ENCODE measurements at places on chromosomes 5 and 9. TPM values are rescaled to one million over a fixed set of nuclear protein-coding genes. Genes with fewer than 3 reads are reported as not detected.

Gene ANKRD34B
- not detected for total RNA-seq

GRCh38 chr9:26755476-26755875, 137.1 kb downstream of the CAAP1 start:
- no peaks in the 10 kb centered on the region for H3K27me3 ChIP-seq
- H3K4me1 ChIP-seq = no peaks in the 10 kb centered on the region
- DNase-seq = no peak
- no peaks in the 10 kb centered on the region for H3K36me3 ChIP-seq
- no peak overlapping the region for H3K4me3 ChIP-seq
- no peak overlapping the region for H3K27ac ChIP-seq

- H3K4me1 ChIP-seq = no peaks in the 10 kb centered on the region
- DNase-seq = no peak
- H3K27me3 ChIP-seq = no peaks in the 10 kb centered on the region
- H3K27ac ChIP-seq = no peak overlapping the region
- no peaks in the 10 kb centered on the region for H3K36me3 ChIP-seq
Measured at GRCh38 chr5:42982107-42982622, 58.0 kb downstream of the ANXA2R start.

GRCh38 chr5:21678526-21678925, 1174.6 kb downstream of the CDH12 start:
- H3K4me3 ChIP-seq = no peak overlapping the region
- H3K27ac ChIP-seq = no peak overlapping the region

- H3K36me3 ChIP-seq = no peaks in the 10 kb centered on the region
- H3K4me1 ChIP-seq = no peaks in the 10 kb centered on the region
- H3K27ac ChIP-seq = no peak overlapping the region
- no peak for DNase-seq
- no peak overlapping the region for H3K4me3 ChIP-seq
- no peaks in the 10 kb centered on the region for H3K27me3 ChIP-seq
Measured at GRCh38 chr5:175246889-175247520, 197.0 kb downstream of the DRD1 start.

- H3K4me3 ChIP-seq = no peak overlapping the region
- no peaks in the 10 kb centered on the region for H3K27me3 ChIP-seq
- DNase-seq = no peak
- H3K27ac ChIP-seq = no peak overlapping the region
- no peaks in the 10 kb centered on the region for H3K36me3 ChIP-seq
Measured at GRCh38 chr9:2299156-2299842, 284.2 kb downstream of the SMARCA2 start.

- no peak overlapping the region for H3K4me3 ChIP-seq
- no peaks in the 10 kb centered on the region for H3K4me1 ChIP-seq
- no peaks in the 10 kb centered on the region for H3K27me3 ChIP-seq
- no peak for DNase-seq
- H3K36me3 ChIP-seq = no peaks in the 10 kb centered on the region
Measured at GRCh38 chr5:171931163-171931562, 75.3 kb downstream of the FBXW11 start.

- H3K4me1 ChIP-seq = peaks cover 10% of the 10 kb centered on the region
- peaks cover 3% of the 10 kb centered on the region for H3K36me3 ChIP-seq
- H3K4me3 ChIP-seq = no peak overlapping the region
Measured at GRCh38 chr5:41794471-41794870, 75.8 kb downstream of the OXCT1 start.

DNA sequence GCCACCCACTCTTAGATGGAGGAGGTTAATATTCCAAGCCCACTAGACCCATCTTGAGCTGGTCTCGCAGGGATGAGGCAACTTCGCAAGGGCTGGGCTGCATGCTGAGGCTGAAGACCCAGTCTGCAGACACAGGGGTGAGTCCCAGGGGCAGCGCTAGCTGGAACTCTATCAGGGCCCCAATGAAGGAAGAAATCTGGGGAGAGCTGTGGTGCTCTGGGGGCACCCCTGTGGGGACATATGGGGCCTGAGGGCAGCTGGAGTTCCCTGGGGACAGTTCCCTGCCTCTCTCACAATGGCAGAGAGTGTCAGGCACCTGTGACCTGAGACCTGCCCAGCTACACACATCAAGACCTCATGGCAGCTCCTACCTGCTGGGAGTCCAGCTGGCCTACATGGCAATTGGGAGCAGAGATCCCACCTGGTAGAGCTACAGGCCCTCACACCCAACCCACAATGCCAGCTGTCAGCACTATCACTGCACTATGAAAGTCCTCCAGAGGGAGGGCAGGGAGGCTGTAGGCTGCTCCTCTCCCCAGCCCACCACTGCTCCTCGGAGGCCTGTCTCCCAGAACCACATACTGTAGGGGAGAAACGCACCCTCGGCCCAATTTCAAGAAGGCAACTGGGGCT, 202.2 kb downstream of the GABBR2 start:
- DNase-seq = no peak
- H3K27ac ChIP-seq = no peak overlapping the region
- no peaks in the 10 kb centered on the region for H3K27me3 ChIP-seq
- H3K4me1 ChIP-seq = no peaks in the 10 kb centered on the region

DNA sequence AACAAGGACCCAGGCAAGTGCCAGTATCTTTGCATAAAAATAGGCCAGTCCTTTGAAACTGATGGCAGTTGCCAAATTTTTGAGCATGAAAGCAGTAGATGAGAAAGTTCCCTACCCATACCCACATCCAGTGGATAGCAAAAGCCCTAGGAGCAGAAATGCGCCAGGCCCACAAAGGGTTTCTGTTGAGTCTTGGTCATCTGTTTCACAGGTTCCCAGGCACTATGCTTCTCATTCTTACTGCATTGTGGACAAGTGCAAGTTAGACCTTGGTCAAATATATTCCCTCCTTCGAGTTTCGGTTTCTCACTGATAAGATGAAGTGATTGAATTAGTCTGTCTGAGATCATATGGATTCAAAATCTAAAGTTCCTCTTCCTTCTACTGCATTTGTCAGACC, 152.3 kb downstream of the NR3C1 start:
- H3K4me3 ChIP-seq = no peak overlapping the region
- H3K36me3 ChIP-seq = no peaks in the 10 kb centered on the region
- no peak overlapping the region for H3K27ac ChIP-seq
- peaks cover 5% of the 10 kb centered on the region for H3K4me1 ChIP-seq
- no peak for DNase-seq
- H3K27me3 ChIP-seq = no peaks in the 10 kb centered on the region

Gene OGN
- total RNA-seq = 1.7 TPM

DNA sequence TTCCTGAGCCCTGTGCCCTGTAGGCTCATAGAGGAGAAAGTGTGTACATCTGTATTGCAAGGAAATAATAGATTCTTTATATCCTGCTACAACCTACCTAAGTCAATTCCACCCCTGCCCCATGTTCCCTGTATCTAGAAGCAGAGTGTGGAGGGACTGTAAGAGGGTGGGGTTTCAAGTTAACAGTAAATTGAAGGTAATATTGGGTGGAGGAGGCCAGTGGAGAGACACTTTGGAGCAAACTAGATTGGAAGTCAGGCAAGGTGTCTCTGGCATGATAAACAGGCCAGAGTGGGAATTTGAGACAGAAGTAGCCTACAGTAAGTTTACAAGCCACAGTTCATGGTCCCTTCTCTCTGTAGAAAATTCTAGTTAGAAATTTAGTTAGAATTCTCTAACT, 2.3 kb upstream of the HEMGN start:
- H3K27me3 ChIP-seq = no peaks in the 10 kb centered on the region
- no peak overlapping the region for H3K27ac ChIP-seq
- DNase-seq = no peak
- H3K36me3 ChIP-seq = no peaks in the 10 kb centered on the region

Gene SLCO6A1
- not detected for total RNA-seq

Gene GFRA3
- total RNA-seq = not detected

Gene THG1L
- 8.8 TPM for total RNA-seq

Gene FBP2
- total RNA-seq = 12.1 TPM

- no peaks in the 10 kb centered on the region for H3K36me3 ChIP-seq
- no peak for DNase-seq
- no peaks in the 10 kb centered on the region for H3K4me1 ChIP-seq
- no peaks in the 10 kb centered on the region for H3K27me3 ChIP-seq
- H3K4me3 ChIP-seq = no peak overlapping the region
Measured at GRCh38 chr9:76013809-76014208, 123.3 kb downstream of the PCSK5 start.

Gene GOLGA1
- 12.2 TPM for total RNA-seq

Gene GPR21
- not detected for total RNA-seq
